RPMI7951 (cell line): ENCODE measurements at places on chromosomes 12 and 14. TPM values are rescaled to one million over a fixed set of nuclear protein-coding genes. Genes with fewer than 3 reads are reported as not detected.

DNA sequence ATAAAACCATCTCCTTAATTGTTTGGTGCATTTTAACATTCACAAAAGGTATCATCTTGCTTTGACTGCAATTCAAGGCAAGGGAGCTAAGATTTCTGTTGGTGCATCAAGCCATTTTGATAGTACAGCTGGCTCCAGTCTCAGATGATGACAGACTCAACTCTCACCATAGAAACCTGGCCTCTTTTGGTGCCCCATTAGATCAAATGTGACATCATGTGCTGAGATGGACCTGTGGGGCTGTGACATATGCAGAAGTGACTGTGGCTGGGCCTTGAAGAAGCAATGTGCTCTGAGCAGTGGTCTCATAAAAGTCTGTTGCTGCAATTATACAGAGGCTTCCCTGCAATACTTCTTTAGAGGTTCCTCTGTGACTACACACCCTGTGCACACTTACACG is 88.4 kb downstream of the SLC2A13 start:
- no peak for DNase-seq

DNA sequence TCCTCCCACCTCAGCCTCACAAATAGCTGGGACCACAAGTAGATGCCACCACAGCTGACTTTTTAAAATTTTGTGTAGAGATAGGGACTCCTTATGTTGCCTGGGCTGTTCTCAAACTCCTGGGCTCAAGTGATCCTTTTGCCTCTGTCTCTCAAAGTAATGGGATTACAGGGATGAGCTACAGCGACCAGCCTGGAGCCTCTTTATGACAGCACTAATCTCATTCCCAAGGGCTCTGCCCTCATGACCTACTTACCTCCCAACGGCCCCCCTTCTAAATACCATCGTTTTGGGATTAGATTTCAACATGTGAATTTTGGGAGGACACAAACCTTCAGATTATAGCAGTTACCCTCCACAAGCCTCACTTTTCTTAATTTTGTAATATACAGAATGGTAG is 150.6 kb upstream of the FUT8 start:
- no peak for DNase-seq

DNA sequence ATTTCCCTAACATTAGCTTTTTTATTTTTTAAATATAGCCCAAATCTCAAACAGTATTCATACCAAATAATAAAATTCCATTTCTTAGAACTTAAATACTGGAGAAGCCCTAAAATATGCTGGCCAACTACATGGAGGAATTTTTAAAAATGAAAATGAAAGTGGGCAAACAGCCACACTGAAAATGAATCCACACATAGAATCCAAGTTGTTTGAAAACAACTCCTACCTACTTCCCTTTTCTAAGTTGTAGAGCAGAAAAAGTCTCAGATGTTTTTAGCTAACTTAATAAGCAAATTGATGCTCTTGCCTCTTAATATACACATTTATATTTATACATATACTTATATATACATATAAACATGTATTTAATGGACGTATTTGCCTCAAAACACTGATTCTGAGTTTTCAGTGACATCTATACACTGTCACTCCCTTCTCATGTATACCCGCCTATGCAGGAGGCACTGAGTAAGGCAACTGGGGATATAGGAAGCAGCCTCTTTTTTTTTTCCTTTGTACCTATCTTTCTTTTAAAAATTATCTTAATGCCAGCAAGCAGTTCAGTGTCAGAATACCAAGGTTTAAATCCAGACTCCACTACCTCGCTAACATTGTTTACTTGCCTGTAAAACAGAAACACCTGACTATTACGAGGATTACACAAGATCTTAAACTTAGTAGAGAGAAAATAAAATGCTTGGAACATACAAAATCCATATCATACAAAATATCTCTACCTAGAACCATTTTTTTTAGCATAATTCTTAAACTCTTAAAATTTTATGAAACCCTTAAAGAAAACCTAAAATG is 13.3 kb downstream of the DICER1 start:
- peak; percentile 5 for DNase-seq

DNA sequence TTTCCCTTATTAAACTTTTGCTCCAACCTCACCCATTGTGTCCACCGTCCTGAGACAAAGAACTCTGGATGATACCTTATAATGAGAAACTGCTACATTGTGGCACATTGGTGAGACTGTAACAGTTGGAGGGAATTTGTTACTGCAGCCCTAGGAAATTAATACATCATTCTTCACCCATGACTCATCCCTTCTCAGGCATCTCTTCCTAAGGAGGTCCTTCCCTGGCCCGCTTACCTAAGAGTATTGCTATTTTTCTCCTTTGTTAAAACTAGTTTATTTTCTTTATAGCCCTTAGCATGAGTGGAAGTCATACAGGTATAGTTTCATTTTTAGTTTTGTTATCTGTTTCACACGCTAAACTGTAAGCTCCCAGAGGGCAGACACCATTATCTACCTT is 87.1 kb downstream of the TMEM260 start:
- peak; percentile 47 for DNase-seq

DNA sequence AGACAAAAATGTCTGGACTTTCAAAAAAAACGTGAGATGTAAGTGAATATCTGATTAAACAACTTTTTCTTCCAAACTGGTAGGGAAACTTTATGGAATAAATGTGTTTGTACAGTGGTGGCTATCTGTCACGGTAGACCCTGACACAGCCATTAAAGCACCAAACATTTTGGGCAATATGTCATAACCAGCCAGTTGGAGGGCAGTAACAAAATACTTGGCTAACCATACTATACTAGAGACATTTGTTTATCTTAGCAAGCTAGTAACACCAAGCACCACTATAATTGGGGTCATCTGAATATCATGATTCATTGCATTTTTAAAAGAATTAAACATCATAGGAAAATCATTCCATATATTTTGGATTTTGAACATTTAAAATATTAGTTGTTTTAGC is 6.0 kb upstream of the MYF6 start:
- no peak for DNase-seq

GRCh38 chr12:47216150-47216677 is 136.5 kb upstream of the AMIGO2 start:
- peak; percentile 57 for DNase-seq

GRCh38 chr14:102272392-102272791 is 32.6 kb downstream of the MOK start:
- no peak for DNase-seq

- peak; percentile 65 for DNase-seq
These were observed 21.3 kb upstream of the OASL start for GRCh38 chr12:121060149-121061001.

DNA sequence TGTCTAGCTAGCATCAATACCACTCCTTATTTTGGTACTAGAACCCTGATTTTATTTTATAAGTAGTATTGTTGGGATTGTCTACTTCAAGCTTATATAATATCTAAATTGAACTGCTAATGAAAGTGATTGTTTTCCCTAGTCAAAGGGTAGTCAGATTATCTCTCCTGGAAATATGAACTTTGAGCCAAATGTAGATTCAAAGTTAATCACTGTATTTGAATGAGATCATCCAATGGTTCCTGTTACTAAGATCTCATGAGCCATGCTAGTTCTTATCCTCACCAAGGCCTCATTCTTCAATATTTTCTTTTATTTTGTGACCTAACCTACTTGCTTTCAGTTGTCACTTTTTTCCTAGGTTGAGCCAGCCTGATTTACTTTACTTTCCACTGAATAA is 276.7 kb downstream of the RASSF9 start:
- DNase-seq, result no peak

GRCh38 chr12:108801736-108802100 is 55.7 kb downstream of the SSH1 start:
- DNase-seq, result no peak

- no peak for DNase-seq
These were observed 205.6 kb downstream of the KIF26A start for GRCh38 chr14:104343690-104344640.

GRCh38 chr12:13165617-13166041 is 30.9 kb upstream of the EMP1 start:
- peak; percentile 84 for DNase-seq

GRCh38 chr12:132070298-132070697 is 73.8 kb downstream of the DDX51 start:
- no peak for DNase-seq

DNA sequence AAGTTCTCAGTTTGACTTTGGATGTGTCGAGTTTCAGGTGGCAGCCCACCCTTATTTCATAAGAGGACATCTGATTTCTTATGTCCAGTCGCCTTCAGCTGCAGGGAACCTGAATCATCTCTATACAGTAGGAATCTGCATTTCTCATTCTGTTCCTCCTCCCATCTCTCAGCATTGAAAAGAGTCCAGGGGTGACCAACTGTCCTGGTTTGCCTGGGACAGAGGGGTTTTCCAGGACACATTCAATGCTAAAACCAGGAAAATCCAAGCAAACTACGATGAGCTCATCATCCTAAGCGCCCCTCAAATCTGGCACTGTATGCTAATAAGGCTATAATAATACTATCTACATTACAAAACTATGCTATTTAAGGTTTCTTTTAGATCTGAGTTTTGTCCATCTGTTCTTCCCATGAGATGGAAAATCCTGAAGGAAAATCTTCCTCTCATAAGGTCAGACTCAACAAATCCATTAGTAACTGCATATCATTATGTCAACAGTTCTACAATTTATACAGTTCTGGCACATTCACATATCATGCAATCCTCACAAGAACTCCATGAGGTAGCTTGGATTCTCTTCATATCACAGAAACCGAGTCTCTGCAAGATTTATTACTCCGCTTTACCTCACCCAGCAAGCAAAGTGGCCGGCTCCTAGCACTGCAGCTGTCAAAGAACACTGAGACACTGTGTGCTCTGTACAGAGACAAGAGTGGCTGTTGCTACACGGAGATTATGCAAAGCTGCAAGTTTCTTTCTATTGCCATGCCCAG is 15.6 kb upstream of the CALM1 start:
- DNase-seq, result peak; percentile 10

GRCh38 chr12:22121224-22121623 is 75.2 kb downstream of the CMAS start:
- no peak for DNase-seq

DNA sequence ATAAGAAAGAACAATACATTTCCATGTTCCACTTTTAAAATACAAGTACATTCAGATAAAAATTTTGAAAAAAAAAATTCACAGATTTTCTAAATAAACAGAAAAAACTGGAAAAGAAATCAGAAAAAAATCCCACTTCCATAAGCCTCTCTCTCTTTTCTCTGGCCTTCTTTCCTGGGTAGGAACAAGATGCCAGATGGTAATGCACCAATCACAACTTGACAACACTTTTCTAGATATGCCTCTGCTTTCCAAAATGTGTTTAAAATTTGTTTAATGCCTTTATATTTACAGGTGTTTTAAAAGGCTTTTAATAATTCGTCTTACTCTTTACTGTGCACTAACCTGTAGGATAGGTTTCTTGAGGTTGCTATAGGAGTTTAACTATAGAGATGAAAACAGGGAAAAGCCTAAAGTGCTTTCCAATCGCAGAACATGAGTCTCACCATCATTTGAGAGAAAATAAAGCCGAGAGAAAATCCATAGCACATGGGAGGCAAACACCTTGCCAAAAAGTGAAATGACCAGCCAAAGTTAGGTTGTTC is 74.2 kb downstream of the TMTC1 start:
- no peak for DNase-seq

DNA sequence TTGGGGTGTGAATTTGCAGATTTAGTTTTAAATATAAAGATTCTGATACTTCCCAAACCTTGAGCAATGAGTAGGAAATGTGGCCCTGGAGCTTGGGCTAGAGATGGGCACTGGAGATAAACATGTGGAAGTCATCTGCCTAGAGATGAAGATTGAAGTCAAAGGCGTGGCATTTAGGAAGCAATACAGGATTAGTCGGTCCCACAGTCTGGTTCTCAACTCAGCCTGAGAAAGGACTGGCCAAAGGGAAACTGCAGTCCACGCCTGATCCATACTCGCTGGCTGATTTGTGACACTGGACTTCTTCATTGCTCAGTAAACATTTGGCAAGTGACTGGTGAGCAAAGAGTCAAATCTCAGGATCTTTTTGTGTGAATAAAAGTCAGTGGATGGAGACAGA is 268.2 kb upstream of the ATP2B1 start:
- peak; percentile 68 for DNase-seq

DNA sequence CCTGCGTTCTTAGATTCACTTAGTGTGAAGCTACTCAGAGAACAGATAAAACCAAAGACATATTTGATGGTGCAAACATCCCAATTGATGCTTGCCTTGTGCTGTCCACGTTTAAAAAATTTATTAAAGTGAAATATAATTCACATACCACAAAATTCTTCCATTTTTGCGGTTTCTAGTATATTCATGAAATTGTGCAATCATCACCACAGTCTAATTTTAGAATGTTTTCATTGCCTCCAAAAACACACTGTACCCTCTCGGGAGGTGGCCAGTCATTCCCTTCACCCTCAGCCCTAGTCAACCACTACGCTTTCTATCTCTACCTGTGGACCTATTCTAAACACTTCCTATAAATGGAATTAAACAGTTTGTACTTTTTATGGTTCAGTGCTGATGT is 1109.2 kb downstream of the FLRT2 start:
- no peak for DNase-seq

DNA sequence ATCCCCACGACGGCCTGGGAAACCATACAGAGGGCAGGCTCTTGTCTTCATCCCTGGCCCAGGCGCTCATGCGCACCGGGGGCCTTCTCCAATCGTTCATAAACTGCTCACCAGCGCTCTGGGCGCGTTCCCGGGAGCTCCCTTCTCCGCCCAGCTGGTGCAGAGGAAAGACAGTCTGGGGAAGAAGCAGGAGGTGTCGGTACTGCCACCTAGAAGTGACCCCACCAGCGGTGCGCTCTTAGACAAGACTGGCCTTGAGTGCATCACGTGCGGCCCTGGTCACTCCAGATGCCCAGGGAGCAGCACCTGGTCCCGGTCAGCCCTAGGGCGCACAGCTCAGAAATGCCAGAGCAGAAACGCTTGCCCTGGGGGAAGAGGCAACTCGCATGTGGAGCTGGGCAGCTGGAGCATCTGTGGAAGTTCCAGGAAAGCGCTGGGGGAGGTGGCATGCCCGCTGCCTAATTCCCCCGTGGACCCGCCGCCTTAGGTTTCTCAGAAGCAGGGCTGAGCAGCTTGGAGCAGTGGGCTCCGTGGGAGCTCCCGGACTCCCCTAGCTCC is 2.5 kb downstream of the GSC start:
- no peak for DNase-seq

DNA sequence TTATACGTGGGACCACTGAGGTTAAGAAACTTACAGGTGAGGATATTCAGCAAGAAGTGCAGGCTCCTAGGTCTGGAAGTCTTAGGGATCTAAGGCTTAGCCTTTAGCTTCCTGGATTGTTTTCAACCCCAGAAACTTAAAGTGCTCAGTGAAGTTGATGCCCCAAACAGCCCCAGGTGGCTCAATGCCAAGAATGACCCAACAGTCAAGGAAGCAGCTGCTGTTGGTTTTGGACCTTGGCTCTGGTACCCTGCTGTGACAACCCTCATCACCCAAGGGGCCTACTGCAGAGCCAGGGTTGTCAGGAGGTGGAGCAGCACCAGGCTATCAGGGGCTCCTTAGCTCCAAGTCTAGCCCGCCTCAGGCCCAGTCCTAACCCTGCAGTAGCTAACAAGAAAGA is 36.8 kb downstream of the VDR start:
- DNase-seq, result peak; percentile 23

- peak; percentile 32 for DNase-seq
These were observed 167.2 kb downstream of the GCH1 start for GRCh38 chr14:54735424-54735823.

- DNase-seq, result peak; percentile 39
These were observed 76.9 kb upstream of the PSMA6 start for GRCh38 chr14:35215110-35215813.

GPHN gene
- total RNA-seq, result 12.1 and 12.4 TPM in 2 replicates

TSPAN8 gene
- total RNA-seq, result not detected in 2 replicates

RPL36AL gene
- 287 and 313 TPM in 2 replicates for total RNA-seq

NKX2-8 gene
- total RNA-seq, result not detected in 2 replicates

KRT82 gene
- total RNA-seq, result not detected in 2 replicates

PARP2 gene
- total RNA-seq, result 23.4 and 31.0 TPM in 2 replicates

TMEM52B gene
- total RNA-seq, result not detected in 2 replicates

PZP gene
- not detected in 2 replicates for total RNA-seq

ISCA2 gene
- total RNA-seq, result 32.4 and 36.1 TPM in 2 replicates

CLEC1A gene
- 0.12 TPM in 1 of 2 replicates, not detected in the other for total RNA-seq
